ENCODE measurements at places on chromosomes 16 and 17.

GRCh38 chr17:78271419-78272170, 40.2 kb downstream of the TMEM235 start:
- no peak for DNase-seq

- no peak for DNase-seq
Measured at GRCh38 chr16:49009204-49009603, 272.4 kb downstream of the CBLN1 start.

- DNase-seq: no peak
Measured at GRCh38 chr17:79612468-79613194, 1.8 kb upstream of the RBFOX3 start.

- DNase-seq: no peak
Measured at GRCh38 chr16:73152386-73153125, 104.6 kb upstream of the ZFHX3 start.

DNA sequence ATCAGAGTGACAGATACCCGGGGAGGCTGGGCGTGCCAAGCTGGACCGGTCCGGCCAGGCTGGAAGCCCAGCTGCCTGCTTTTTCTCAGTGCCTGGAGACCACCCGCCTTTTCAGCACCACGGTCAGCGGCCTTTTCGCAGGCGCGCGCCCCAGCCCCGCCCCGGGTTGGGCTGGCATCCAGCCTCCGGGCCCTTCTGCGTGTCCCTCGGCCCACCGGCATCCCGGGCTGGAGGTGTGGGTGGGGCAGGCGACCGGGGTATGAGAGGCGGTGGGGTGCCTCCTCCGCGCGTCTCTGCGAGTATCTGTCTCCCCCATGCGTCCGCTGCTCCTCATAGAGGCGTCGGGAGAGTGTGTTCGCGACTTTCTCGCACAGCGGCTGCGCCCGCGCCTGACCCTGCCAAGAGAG, 102.5 kb downstream of the MRM1 start:
- DNase-seq: no peak

- no peak for DNase-seq
Measured at GRCh38 chr16:85860413-85861094, 38.4 kb upstream of the IRF8 start.

GRCh38 chr16:56113223-56113622, 78.1 kb upstream of the GNAO1 start:
- DNase-seq: no peak

GRCh38 chr17:44097110-44097958, 26.1 kb downstream of the HDAC5 start:
- no peak for DNase-seq

- no peak for DNase-seq
Measured at GRCh38 chr17:61720016-61720795, 129.2 kb upstream of the NACA2 start.

GRCh38 chr16:86585821-86586611, 7.7 kb downstream of the FOXL1 start:
- DNase-seq: no peak

DNA sequence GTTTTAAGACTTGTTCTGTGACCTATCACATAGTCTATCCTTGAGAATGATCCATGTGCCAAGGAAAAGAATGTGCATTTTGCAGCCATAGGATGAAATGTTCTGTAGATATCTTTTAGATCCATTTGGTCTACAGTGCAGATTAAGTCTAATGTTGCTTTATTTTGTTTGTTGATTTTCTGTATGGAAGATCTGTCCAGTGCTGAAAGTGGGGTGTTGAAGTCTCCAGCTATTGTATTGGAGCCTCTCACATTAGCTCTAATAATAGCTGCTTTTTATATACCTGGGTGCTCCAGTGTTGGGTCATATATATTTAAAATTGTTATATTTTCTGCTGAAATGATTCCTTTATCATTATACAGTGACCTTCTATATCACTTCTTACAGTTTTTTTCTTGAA, 155.6 kb upstream of the MON1B start:
- DNase-seq: no peak

- no peak for DNase-seq
Measured at GRCh38 chr17:57542510-57542909, 202.6 kb downstream of the CCDC182 start.

GRCh38 chr17:7405350-7406234, 1.7 kb upstream of the TMEM256 start:
- no peak for DNase-seq

DNA sequence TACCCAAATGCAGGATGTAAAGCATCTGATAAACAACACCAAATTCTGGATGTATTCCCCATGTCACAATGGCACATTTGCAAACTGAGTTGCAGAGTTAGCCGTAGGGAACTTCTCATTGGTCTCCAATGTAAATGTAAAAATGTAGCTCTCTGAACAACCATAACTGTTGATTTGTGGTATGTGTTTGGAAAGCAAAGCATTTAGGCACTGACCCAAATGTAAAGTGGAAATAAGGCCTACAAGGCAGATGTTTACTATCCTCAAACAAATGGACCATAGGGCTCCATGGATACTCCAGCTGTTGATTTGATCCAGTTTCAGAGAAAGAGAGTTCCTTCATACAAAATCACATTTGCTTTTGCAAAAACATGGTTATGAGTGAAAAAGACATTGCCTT, 223.0 kb upstream of the ELAC2 start:
- no peak for DNase-seq

DNA sequence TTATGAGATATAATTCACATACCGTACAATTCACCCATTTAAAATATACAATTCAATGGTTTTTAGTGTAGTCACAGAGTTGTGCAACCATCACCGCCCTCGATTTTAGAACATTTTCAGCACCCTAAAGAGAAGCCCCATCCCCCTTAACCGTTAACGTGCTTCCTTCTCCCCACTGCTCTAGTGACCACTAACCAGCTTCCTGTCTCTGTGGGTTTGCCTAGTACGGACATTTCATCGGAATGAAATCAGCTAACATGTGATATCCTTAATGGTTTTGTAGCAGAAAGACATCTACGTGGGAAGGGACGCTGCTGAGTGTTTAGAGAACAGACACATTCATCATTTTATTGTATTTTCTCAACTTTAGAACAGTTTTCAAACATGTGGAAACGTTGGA, 80.8 kb upstream of the HSBP1 start:
- no peak for DNase-seq

DNA sequence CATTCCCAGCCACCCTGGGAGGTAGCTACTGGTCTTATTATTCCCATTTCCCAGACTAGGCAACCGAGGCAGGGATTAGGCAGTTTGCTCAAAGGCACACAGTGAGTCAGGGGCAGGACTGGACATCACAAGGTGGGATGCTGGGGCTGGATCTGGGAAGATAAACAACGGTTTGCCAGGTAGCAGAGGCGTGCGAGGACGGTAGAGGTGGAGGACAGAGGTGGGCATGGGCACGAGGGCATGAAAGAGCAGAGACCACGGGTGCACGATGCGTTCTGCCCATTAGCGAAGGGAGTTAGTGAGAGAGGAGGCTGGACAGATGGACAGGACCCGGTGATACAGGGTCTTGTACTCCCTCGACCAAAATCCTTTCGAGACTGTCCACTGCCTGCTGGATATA, 148.0 kb downstream of the SDK2 start:
- DNase-seq: no peak

DNA sequence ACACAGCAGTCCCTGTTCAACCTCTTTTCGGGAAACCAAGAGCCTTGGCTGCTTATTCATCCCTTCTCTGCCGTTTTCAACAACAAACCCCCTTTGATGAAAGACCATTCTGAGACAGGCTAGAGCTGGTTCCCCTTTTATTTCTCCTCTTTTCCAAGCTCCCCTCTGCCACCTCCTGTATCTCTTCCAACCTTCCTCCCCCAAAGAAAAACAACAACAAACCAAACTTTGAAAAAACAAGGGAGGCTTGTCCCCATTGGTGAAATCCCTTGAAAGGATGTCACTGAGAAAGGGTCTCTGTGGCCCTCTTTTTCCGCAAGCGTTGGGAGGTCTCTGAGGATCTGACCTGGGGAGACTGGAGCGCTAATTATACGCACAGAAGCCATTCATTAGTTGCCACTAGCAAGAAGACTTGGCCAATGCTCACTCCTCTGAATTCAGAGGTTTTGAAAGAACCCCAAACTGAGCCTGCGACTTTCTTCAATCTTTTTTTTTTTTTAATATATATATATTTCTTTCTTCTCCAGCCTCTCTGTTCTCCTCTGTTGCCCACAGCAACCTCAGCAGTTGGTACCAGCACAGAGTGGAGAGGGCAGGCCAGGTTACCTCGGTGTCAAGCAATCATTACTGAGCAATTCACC, 101.4 kb downstream of the PITPNC1 start:
- DNase-seq: no peak
